ENCODE measurements at places on chromosomes 4 and X.
A peak's percentile ranks its signal among the peaks of the same experiment; 100 is the strongest.

- DNase-seq = no peak
These were observed 24.9 kb upstream of the SGMS2 start for GRCh38 chr4:107799669-107800450.

GRCh38 chr4:157978680-157979361, 194.0 kb downstream of the GASK1B start:
- DNase-seq = peak; percentile 25

GRCh38 chrX:11066812-11067211, 44.3 kb upstream of the HCCS start:
- no peak for DNase-seq

GRCh38 chr4:115923152-115923551, 809.7 kb upstream of the NDST4 start:
- DNase-seq = no peak

DNA sequence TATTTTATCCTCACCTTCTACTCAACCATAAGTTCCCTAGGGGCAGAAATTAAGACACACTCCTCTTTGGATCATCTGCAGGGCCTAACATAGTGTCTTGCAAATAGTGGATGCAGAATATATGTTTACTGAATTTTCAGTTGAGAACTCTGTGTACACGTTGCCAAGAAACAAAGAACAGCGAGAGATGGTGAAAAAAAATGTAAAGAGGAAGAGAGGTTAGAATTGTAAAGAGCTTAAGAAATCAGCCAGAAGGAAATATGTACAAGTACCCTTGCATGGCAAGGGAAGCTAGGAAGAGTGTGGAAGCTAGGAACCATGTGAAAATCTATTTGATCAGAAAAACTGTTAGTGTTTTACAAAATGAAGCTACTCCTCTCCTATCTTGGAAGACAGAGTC, 431.0 kb downstream of the SMARCA1 start:
- no peak for DNase-seq

DNA sequence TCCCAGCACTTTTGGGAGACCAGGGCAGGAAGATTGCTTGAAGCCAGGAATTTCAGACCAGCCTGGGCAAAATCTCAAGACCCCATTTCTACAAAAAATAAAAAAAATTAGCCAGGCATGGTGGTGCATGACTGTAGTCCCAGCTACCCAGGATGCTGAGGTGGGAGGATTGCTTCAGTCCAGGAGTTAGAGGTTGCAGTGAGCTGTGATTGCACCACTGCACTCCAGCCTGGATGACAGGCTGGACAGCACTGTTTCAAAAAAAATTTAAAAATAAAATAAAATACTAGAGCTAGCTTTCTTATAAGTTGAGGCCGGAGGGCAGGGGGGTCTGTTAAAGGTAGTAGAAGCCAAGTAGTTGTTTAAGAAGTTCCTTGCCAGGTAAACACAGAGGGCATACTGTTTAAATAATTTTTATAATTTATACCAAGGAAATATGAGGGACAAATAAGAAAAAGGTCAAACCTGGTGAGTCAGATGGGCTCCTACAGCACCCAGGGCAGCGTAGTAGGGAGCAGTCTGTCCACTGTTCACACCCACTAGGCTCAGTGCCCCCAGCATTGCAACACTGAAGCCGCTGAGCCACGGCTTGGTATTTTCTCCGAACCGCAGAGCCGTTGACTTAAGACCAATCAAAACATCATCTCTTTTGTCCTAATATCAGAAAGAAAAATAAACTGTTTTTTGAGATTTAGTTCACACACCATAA, 17.3 kb downstream of the COQ2 start:
- DNase-seq = peak; percentile 70

- DNase-seq = no peak
These were observed 102.8 kb downstream of the GPR50 start for GRCh38 chrX:151279161-151279560.
